ENCODE measurements at places on chromosomes 3 and 15.

DNA sequence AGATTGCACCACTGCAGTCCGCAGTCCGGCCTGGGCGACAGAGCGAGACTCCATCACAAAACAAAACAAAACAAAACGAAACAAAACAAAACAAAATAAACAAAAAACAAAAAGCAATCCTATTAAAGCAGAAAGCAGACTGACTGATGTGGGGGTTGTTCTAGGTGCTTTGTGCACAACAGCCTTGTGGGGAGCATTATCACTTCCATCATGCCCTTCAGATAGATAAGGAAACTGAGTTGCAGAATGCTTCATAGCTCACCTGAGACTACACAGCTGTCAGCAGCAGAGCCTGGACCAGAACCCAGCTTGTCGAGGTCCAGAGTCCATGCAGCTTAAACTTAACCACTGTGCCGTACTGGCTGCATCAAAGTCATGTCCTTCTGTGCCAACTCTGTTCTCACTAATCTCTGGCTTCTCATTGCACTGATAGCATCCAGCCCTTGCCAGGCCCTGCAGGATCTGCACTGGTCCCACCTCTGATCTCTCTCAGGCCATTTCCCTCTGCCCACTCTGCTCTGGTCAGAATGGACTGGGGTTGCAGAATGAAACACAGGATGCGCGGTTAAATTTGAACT, 47.6 kb upstream of the MRPS22 start:
- no peak for DNase-seq
- no peak overlapping the region for H3K4me3 ChIP-seq
- H3K4me1 ChIP-seq, result no peaks in the 10 kb centered on the region

DNA sequence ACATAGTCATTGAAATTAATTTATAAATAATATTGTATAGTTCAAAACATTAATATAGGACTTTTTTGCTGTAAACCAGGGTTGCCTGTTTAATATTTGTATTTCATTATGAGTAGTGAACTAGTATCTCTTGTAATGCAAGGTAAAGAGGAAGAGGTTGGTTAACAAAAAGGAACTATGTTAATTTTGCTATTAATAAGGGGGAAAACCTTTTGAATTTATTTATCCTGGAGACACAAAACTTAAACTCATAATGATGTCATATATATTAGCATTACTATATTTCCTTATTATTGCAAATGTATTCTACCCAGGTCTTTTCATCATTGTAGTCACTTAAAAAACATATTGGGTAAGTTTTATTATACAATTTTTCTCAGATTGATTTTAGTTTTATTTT, 94.5 kb downstream of the CHL1 start:
- no peak for DNase-seq

- H3K27me3 ChIP-seq, result no peaks in the 10 kb centered on the region
- no peak overlapping the region for H3K27ac ChIP-seq
- no peak overlapping the region for H3K4me3 ChIP-seq
- H3K4me1 ChIP-seq, result no peaks in the 10 kb centered on the region
- H3K36me3 ChIP-seq, result no peaks in the 10 kb centered on the region
These were observed 127.8 kb upstream of the P2RY1 start for GRCh38 chr3:152706991-152707713.

DNA sequence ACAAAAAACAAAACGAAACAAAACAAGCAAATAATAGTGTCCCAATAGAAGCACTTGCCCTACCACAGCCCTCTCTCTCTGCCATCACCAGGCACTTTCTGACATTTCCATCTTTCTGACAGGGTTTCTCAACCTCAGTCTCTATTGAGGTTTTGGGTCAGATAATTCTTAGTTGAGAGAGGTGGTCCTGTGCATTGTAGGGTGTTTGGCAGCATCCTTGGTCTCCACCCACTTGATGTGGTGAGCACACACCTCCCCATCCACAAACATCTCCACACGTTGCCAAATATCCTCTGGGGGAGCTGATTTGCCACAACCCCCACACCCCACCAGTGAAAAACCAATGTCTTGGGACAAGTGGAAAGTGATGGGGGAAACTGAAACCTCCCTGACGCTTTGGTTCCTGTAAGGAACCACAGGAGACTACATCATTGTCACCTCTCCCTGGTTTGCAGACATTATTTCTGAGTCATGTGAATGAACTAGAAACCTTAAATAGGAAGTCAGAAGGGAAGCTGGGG, 733.7 kb upstream of the CFAP20DC start:
- no peak overlapping the region for H3K27ac ChIP-seq
- H3K27me3 ChIP-seq, result no peaks in the 10 kb centered on the region
- H3K36me3 ChIP-seq, result no peaks in the 10 kb centered on the region
- DNase-seq, result no peak
- no peaks in the 10 kb centered on the region for H3K4me1 ChIP-seq

DNA sequence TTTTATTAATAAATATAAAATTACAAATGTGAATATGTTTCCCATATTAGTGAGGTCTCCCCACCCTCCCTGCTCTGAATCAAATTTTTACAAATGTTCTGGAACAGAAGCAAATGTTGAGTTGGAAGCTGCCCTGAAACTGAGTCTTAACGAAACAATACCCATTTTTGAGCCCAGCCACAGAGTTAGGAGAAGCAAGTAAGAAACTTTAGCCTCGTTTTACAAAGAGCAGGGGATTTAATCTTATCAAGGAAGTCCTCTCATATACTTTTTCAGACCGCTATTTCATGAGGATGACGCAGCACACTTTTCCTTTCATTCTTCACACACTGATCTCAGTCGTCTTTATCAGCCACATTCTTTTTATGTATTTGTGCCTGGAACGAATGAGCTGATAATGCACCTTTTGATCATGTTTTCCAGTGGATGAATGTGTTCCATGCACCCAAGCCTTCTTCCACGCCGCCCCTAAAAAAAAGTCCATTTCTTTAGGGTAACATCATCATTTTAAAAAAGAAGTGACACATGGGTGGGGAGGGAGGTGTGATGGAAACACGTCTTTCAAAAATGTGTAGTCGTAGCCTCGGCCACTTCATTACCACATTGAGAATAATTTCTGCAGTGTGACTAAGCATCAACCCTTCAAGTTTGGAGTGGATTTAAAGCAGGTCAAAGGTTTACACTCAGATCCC, 48.1 kb downstream of the SETMAR start:
- no peaks in the 10 kb centered on the region for H3K27me3 ChIP-seq
- H3K4me1 ChIP-seq, result no peaks in the 10 kb centered on the region
- peak overlapping the region; percentile 95 for H3K27ac ChIP-seq
- no peak for DNase-seq

GRCh38 chr3:170355738-170356595, 1.5 kb upstream of the SKIL start:
- no peak for DNase-seq
- H3K27me3 ChIP-seq, result no peaks in the 10 kb centered on the region
- H3K4me1 ChIP-seq, result peaks cover 25% of the 10 kb centered on the region
- peak overlapping the region; percentile 74 for H3K4me3 ChIP-seq
- no peaks in the 10 kb centered on the region for H3K36me3 ChIP-seq

Data from thoracic aorta (tissue), 2 donors.